Right lung (tissue), 10 donors: ENCODE measurements at places on chromosomes 3 and 15. TPM values are rescaled to one million over a fixed set of nuclear protein-coding genes. Genes with fewer than 3 reads are reported as not detected.

CFAP100 gene
- 0.80 TPM for polyA plus RNA-seq

PRICKLE2 gene
- 31.6 TPM for polyA plus RNA-seq

RLBP1 gene
- polyA plus RNA-seq = not detected

ROPN1 gene
- 0.23 TPM for polyA plus RNA-seq

ONECUT1 gene
- not detected for polyA plus RNA-seq

PLIN1 gene
- 0.98 TPM for polyA plus RNA-seq

DZIP1L gene
- 18.8 TPM for polyA plus RNA-seq
